ENCODE measurements at places on chromosomes 11 and 22.

GRCh38 chr11:29336727-29337575 is 679.9 kb downstream of the KCNA4 start:
- DNase-seq: no peak

DNA sequence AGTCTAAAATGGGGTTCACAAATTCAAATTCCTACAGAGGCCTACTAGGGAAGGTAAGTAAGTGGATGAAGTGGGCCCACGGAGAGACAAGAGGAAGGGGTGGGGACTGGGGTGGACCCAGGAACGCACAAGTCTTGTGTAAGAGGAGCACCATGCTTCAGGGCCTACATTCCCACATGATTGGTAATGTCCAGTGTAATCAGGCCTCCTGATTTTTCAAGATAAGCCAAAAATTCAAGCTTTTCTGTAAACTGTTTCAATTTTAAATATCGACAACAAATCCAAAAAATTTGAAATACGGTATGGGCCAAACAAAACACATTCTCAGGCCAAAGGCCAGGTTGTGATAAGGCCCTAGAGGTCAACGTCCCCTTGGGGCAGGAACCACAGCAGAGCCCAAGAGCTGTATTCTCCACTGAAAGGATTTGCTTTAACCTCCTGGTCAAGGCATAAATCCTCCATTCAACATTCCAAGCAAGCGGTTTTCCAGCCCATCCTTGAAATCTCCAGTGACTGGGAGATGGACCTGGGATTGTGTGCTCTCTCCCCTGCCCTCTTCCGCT is 116.4 kb downstream of the TRIM29 start:
- DNase-seq: no peak

GRCh38 chr11:27977527-27977926 is 130.4 kb downstream of the KIF18A start:
- no peak for DNase-seq

DNA sequence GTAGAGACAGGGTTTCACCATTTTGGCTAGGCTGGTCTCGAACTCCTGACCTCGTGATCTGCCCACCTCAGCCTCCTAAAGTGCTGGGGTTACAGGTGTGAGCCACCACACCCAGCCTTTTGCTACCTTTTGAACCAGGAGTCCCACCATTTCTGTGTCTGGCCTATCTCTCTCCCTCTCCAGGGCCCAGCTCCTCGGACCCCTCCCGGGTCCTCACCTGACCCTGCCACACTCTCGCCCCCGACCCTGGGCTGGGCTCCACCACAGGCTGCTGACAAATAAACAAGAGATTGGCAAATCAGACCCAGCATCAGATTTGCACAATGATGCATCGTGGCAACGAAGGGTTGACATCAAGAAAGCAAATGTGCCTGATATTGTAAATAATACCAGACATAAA is 8.8 kb downstream of the KRTAP5-5 start:
- DNase-seq: no peak

GRCh38 chr11:57386178-57386940 is 4.1 kb downstream of the PRG2 start:
- DNase-seq: no peak

GRCh38 chr11:32379719-32380118 is 55.6 kb downstream of the WT1 start:
- DNase-seq: no peak

DNA sequence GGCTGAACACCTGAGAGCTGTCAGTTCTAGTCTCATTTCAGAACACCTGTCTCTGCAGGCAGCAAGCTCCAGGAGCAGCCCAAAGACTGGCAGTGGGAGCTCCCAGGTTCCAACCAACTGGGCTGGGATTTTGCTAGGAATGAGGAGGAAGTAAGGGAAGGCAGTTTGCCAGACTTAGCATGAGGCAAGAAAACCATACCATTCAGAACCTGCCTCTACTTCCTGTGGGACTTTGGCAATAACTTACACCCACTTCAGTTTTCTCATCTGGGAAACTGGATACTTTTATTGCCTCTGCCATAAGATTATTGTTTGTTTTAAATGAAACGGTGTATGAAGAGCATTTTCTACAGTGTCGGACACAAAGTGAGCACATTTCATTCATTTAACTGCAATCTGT is 363.7 kb upstream of the ISX start:
- no peak for DNase-seq

- DNase-seq: no peak
These were observed 19.4 kb upstream of the GSTP1 start for GRCh38 chr11:67564230-67564629.

- no peak for DNase-seq
These were observed 3.1 kb downstream of the PANX1 start for GRCh38 chr11:94131718-94132115.

- no peak for DNase-seq
These were observed 91.9 kb downstream of the SPON1 start for GRCh38 chr11:14054116-14055107.

- DNase-seq: no peak
These were observed 506.5 kb downstream of the MN1 start for GRCh38 chr22:27295040-27295439.

Data from CD4-positive, alpha-beta T cell treated with Interleukin-17A for 1 hour (primary cell).